ENCODE measurements at places on chromosomes 2 and 18.
A peak's percentile ranks its signal among the peaks of the same experiment; 100 is the strongest.

DNA sequence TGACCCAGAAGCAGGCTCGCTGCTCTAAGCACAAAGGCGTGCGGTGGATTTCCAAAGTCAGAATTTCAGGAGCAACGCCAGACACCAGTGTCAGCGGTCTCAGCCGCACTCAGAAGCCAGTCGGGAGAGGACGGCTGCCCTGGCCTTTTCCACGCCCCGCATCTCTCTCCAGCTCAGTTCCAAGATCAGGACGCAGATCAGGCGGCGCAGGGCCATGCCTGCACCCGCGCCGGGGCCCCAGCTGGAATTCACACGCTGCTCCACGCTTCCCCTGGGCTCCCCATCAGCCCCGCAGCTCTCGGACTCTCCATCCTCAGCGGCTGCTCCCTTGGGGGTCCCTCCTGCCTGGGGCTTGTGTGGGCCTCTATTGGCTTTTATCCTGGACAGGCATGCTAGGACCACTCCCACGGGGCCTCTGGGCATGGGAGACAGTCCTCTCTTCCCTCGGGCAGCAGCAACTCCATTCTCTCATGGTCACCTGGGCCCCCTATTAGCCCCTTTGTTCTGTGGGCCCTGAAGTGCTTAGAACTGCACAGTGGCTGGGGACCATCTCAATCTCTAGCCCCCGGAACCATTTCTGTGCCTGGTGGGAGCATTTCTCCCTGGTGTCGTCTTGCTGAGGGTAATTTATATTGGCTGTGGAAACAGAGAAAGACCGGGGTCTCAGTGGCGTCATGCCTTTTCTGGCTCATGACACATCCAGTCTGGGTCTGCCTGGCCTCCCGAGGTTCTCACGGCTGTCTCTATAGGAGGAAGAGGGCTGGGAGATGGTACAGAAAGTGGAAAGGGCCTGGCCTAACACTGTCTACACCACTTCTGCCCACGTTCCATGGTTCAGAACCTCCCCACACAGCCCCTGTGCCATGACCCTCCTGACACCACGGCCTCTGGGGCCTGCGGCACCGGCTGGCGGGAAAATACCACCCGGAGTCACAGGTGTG is 14.9 kb upstream of the TMEM18 start:
- DNase-seq, result no peak

GRCh38 chr2:98710734-98711133 is 20.2 kb downstream of the MGAT4A start:
- DNase-seq, result peak; percentile 64

- DNase-seq, result no peak
These were observed 24.9 kb upstream of the SLC3A1 start for GRCh38 chr2:44250376-44250775.

DNA sequence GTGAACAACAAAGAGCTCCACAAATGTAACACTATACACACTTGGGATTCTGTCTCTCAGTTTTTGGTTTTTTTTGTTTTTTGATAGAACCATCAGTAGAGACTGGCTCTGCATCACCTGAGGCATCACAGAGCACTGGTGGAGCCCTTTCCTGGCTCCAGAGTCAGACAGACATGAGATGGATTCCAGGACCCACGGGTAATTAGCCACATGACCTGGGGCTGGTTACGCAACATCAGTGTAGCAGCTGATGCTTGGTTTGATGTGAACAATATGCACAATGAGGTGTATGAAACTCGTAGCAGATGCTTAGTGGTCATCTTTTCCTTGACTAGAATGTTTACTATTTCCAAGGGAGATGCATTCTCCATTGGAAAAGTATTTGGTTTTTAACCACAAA is 40.7 kb downstream of the CMPK2 start:
- no peak for DNase-seq
